Mesenteric fat pad (tissue), 1 donor: ENCODE measurements at places on chromosomes 4 and X. TPM values are rescaled to one million over a fixed set of nuclear protein-coding genes. Genes with fewer than 3 reads are reported as not detected.

- no peak for DNase-seq
These were observed 376.5 kb upstream of the MAD2L1 start for GRCh38 chr4:120443116-120443515.

DNA sequence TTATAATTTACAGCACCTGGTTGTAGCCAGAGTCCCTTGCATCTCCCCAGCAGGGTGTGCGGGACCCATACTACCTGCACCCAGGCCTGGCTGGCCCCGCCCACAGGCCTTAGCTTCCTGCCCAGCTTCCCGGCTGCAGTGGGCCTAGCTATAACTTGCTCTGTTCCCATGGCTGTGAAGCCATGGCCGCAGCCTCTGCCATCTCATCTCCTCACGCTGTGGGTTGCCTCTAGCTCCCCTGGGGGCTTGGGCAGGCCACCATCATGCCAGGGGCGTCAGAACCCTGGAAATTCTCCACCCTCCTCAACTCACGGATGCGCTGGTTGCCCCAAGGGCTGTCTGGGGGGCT is 26.1 kb upstream of the SORBS2 start:
- no peak for DNase-seq

DNA sequence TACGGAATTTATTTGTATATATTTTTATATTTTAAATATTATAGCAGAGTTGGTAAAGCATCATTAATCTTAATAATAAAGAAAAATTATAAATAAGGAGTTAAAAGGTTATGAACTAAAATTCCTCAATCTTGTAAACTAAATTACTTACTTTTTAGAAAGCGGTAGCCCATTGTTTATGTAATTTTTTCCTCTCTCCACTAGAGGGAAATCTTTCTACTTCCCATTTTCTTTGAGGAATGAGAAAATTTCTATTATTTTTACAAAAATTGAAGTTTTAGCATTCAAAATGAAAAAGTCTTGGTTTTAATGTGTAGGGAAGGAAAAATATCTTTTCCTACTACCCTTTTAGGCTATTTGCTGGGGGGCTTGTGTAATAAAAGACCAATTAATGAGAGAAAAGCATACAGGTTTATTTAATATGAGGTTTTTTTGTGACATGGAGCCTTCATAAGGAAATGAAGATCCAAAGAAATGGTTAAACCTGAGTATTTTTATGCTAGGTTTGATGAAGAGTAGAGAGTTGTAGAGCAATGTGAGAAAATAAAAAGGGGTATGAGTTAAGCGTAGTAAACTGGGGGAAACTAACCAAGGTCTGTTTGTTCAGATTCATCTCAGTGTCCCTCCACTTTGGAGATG is 68.7 kb upstream of the ADAD1 start:
- no peak for DNase-seq

DNA sequence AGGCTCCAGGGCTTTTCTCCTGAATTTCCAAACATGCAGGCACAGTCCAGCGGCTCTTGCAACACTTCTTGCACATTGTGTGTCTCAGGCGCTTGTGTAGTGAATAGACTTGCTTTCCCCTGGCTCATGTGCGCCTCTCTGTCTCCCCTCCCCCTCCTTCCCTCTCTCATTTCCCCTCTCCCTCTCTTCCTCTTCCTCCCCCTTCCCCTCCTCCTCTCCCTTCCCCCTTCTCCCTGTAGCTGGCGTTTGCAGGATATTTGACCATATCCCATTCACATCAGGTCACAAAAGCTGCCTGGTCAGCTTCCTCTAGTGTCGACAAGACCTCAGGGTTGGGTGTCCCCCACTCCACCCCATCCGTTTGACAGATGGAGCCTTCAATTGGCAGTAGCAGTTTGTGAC is 2.4 kb downstream of the CHST7 start:
- DNase-seq = no peak

GRCh38 chrX:63275127-63275526 is 76.0 kb downstream of the SPIN4 start:
- DNase-seq = no peak

- DNase-seq = no peak
These were observed 4.9 kb upstream of the TLR8 start for GRCh38 chrX:12901486-12901885.

DNA sequence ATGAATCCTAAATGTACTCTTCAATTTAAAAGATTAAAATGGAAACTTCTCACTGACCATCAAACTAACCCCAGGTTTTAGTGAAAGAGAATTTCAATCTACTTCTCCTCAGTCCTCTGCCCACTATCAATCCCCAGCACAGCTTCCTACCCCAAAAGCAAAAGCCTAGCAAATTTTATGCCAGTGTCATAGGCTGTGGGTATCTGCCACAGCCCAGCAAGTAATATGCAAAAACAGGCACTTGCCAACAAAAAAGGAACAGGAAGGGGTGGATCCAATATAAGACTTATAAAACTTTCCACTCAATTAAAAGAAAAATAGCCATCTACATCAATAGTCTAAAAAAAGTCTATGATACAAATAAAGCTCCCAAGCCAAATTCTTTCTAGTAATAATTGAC is 22.3 kb downstream of the CAMK2D start:
- no peak for DNase-seq

DNA sequence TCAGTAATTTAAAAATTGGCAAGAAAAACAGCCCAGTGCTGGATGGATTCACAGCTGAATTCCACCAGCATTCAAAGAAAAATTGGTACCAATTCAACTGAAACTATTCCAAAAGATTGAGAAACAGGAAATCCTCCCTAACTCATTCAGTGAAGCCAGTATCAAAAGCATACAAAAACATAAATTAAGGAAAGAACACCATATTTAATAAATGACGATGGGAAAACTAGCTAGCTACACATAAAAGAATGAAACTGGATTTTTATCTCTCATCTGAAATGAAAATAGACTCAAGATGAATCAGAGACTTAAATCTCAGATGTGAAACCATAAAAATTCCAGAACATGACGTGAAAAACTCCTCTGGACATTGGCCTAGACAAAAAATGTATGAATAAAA is 516.8 kb upstream of the SPANXN1 start:
- DNase-seq = no peak

DNA sequence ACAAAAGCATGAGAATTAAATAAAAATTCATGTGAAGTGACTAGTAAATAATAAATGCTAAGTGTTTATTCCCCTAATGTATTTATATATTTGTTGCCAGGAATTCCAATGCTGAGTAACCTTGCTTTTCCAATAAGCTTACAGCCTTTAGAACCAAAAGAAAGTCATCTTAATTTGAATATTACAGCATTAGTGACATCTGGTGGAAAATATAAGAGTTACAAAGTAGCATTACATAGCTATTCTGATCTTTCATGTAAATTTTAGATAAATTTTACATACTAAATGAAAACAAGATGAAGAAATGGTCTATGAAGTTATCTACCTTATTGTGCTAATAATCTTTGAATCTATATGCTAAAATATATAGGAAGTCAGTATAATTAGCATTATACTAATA is 10.4 kb downstream of the MAD2L1 start:
- no peak for DNase-seq

GRCh38 chr4:174709526-174709925 is 119.5 kb downstream of the GLRA3 start:
- DNase-seq = no peak

DNA sequence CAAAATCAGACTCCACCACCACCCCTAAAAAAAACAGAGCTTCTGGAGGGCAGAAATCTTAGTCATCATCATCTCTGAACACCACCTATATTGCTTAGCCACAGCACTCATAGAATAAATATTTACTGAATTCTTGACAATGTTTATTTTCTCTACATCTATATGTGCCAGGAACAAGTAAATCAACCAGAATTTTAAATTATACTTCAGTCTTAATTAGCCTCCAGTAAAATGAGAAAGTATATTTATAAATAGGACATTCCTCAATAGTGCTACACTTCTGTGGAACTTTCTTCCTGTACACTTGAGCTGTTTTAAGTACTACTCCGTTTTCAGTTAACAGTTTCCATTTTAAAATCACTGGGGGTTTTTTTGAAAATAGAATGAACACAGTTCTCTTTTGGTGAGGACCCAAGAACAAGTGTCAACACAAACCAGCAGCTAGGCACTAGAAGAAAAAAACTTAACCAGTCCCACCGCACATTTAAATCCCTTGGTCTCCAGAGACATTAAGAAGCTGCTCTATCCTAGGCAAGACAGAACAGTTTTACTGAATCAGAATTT is 25.5 kb downstream of the SMIM14 start:
- DNase-seq = no peak

- no peak for DNase-seq
These were observed 77.9 kb downstream of the EFHC2 start for GRCh38 chrX:44265559-44265958.

DNA sequence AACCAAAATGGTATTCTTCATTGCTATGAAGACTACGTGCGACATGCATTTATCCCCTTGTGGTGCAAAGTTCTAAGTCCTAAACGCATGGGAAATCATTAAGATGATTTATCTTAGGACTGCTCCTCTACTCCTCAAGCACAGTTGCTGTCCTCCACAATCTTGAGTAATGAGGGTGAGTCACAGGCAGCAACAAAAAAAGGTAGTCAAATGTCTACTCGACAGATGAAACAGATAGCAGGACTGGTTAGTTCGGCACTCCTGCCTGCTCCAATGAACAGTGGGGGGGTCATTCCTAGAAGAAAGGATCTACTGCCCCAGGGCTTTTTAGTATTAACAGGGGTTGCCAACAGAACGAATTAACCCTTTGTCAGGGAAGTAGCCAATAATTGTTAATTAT is 233.7 kb upstream of the FGF13 start:
- DNase-seq = no peak

GRCh38 chr4:73609706-73610105 is 10.5 kb downstream of the RASSF6 start:
- no peak for DNase-seq

GRCh38 chr4:26609391-26609790 is 25.5 kb downstream of the TBC1D19 start:
- no peak for DNase-seq

- DNase-seq = no peak
These were observed 258.3 kb downstream of the FRMPD4 start for GRCh38 chrX:12396584-12396983.

GRCh38 chrX:79138658-79139241 is 5.7 kb upstream of the GPR174 start:
- no peak for DNase-seq

- no peak for DNase-seq
These were observed 77.0 kb downstream of the COQ2 start for GRCh38 chr4:83207497-83208101.

The PNCK gene
- 1.4 TPM for total RNA-seq

The FAT4 gene
- total RNA-seq = 7.3 TPM

The PPBP gene
- 1.3 TPM for total RNA-seq

The PAGE2 gene
- total RNA-seq = not detected

The ART3 gene
- not detected for total RNA-seq

The XKRX gene
- total RNA-seq = not detected

The ADGRG4 gene
- 0.67 TPM for total RNA-seq

The CD40LG gene
- total RNA-seq = not detected
